ENCODE measurements at places on chromosomes 2 and 18.

GRCh38 chr2:8872821-8873432, 35.5 kb upstream of the KIDINS220 start:
- no peak for DNase-seq

DNA sequence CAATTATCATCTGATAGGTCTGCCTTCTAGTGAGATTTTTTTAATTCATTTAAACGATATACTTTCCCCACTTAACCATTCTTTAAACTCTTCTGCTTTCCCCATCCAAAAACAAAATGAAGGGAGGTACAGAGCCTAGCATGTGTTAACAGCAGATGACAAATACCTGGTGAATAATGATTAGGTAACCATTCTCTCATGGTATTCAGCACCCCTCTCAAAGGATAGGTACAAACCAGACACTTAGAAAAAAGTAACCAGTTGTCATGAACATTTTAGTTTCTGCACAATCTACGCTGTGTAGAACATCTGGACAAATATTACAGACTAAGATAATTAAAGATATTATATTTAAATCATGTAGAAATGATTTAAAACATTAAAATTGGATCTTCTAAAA, 56.3 kb downstream of the DNAH7 start:
- no peak for DNase-seq

- no peak for DNase-seq
These were observed 68.3 kb downstream of the CRACDL start for GRCh38 chr2:98867539-98868309.

DNA sequence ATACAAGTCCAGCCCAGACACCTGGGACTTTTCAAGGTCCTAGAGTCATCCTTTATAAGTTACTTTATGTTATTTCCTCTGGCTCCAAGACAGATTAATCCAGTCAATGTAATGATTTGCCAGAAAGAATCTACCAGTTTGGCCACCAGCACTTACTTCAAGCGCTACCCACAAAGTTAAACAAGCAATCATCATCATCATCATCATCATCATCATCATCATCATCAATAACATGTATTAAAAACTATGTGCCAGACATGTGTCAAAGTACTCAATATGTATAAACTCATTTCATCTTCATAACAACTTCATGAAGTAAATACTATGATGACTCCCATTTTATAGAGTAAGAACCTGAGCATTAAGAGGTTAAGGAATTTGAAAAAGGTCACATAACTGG, 64.3 kb downstream of the LRP2 start:
- DNase-seq, result no peak

DNA sequence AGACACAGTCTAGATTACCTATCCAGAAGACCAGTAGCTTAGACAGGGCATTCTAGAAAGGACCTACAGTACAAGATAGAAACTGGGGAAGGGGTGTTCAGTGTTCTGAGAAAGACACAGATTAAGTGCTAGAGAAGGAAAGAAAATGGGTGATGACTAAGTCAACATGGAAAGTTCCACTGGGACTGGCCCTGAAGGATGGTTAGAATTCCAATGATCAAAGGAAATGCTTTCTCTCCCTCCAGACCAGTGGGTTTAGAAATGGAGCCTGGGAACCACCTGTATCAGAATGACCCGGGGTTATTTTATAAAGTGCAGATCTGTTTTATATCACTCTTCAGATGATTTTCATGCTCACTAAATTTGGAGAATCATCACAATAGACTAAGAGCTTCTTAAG, 5.8 kb upstream of the COLEC12 start:
- DNase-seq, result no peak

DNA sequence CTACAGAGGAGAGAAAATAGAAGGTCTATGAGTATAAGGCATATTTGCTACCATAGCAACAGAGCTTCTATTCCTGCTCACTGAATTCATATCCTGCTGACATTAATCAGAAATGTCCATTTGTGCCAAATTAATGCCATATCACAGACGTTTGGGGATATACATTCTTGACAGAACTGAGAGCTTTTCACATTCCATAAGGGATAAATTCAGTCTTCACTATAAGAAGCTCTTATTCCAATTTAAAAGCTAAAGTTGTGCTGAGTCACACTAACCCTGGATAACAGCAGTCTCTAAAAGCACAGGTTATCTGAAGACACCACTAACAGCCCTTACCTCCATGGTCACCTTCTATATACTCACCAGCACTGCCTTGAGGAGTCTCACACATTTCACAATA, 178.1 kb downstream of the RAB3GAP1 start:
- no peak for DNase-seq

- no peak for DNase-seq
These were observed 633.4 kb upstream of the CELF4 start for GRCh38 chr18:38198956-38199355.

DNA sequence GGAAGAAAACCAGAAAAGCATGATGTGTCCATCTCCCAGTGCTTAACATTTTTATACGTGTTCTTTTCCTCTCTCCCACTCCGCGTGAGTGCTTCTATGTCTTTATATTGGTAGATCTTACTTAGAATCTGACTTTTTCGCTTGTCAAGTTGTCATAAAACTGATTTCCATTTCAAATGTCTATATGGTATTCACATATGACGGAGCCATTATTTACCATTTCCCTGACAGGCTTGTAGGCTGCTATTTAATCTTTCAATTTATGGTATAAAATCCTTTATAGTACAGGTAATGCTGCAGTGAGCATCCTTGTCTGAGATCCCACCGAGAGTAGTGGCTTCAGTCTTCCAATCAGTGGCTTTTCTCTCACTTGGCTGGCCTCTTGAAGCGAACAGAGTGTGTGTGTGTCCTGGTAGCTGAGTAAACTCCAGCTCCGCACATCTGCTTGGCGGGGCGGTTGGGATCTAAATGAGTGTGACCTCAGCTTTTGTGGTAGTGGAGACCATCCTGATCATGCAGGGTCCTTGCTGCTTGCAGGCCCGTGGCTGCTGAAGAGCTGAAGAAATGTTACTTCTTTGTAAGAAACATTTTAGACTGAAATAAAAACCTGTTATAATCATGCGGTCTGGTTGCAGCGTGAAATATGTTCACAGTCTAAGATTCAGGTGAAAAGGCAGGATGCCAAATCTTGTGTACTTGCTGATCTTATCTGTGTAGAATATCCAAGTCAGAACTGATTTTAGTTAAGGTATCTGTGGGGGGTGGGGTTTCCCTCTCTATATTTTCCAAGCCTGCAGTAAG, 40.2 kb downstream of the INPP4A start:
- DNase-seq, result no peak

GRCh38 chr2:203734276-203734983, 28.0 kb downstream of the CD28 start:
- no peak for DNase-seq

GRCh38 chr18:59988098-59988706, 88.4 kb downstream of the PMAIP1 start:
- DNase-seq, result no peak

- DNase-seq, result no peak
These were observed 2.3 kb downstream of the CEP192 start for GRCh38 chr18:12993439-12993838.

- no peak for DNase-seq
These were observed 20.8 kb upstream of the TUBB6 start for GRCh38 chr18:12287131-12287681.
